ENCODE measurements at places on chromosomes 11 and 22.

GRCh38 chr11:726278-727220 is 20.5 kb downstream of the EPS8L2 start:
- no peak for DNase-seq

DNA sequence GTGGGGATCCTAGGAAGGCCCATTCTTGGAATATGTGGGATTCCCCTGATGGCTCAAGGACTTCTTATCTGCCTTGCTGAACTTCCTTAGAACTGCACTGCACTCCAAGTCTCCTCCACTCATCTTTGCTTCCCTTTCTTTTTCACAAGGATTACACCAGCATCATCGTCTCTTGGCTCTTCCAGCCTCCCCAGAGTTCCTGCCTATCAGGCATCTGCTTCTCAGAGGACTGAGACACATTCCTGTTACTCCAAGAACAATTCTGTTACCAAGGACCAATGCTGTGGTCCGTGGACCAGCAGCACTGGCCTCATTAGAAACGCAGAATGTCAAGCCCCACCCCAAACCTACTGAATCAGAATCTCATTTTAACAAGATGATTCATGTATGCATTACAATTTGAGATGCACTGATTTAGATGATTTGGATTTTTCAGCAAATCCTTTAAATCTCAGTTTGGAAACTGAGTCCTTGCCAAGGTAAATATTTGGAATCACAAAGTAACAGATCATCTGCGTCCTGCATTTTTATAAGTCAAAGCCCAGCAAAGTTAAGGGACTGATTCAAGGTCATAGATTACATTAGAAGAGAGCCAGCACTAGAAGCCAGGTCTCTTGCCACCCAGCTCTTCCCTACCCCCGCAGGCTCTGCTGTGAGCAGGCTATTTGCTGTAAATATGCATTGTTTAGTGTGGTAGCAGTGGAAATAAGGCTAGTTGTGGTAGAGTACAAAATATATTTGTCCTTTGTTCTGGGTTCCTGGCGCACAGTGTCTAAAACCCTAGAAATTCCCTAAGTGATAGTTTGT is 110.9 kb downstream of the SWAP70 start:
- DNase-seq, result no peak

DNA sequence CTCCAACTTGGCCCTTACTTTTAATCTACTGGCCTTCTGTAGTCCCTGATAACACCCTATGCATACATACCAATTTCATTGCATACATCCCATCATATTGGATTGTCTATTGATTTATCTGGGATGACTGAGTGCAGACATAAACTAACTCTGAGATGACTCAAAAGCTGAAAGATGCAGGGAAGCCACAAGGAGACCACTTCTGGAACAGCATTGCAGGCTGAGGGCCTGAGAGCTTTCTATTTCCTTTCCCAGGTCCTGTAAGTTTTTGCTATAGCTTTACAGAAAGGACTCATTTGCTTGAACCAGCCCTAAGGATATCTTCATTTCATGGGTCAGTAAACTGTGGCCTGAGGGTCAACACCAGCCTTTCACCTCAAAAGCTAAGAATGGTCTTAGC is 15.1 kb upstream of the SPON1 start:
- no peak for DNase-seq

DNA sequence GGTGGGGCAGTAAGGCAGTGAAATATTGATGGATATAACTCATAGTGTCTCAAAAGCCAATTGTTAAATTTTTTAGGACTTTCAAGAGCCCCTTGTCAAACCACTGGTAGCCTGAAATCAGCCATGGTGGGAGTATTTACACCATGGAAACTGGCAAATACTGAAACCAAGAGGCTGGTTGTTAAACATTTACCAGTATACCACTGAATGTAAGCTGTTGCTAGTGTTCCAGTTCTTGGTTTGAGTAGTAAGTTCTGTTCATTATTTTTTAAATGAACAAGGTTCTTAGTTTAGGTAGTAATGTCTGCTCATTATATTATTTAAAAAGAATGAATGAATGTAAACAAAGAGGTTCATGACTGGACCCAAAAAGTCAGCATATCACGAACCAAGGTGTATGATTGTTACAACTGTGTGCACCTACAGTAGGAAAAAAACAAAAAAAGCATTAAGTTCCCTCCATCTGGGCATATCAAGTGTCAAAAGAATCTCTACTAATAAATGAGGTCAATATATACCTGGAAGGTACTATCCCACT is 4.5 kb upstream of the EIF3F start:
- no peak for DNase-seq

DNA sequence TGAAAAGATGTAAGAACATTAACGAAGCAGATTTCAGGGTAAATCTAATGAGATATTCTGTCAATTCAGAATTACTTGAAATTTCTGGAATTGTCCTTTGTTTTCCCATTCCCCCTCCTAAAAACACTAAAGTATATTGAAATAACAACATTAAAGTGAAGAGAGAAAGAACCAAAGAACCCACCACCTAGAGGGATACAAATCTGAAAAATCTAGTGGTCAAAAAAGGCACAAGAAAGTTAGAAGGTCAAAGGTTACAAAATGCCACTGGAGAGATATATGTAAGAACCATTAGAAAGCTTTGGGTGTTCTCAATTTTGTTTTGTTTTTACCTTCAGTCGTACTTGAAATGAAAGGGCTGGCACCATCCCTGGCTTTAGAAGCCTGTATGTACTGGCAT is 57.9 kb downstream of the DENND5A start:
- DNase-seq, result no peak

DNA sequence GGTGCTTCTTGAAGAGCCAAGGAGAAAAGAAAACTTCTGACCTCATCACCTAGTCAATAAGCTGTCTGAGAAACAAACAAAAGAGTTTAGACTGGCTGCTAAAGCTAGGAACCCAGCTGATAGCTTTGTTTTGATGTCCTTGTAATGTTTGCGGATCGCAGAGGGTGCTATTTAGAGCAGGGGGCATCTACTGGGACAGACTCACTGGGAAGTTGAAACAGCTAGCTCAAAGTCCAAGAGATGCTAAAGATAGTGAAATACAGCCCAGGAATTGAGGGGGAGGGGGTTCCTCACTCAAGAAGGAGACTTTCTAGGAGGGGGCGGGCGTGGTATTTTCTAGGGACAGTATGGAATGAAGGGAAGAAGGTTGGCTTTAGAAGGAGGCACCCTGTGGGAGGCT is 18.9 kb downstream of the ZBTB16 start:
- no peak for DNase-seq

DNA sequence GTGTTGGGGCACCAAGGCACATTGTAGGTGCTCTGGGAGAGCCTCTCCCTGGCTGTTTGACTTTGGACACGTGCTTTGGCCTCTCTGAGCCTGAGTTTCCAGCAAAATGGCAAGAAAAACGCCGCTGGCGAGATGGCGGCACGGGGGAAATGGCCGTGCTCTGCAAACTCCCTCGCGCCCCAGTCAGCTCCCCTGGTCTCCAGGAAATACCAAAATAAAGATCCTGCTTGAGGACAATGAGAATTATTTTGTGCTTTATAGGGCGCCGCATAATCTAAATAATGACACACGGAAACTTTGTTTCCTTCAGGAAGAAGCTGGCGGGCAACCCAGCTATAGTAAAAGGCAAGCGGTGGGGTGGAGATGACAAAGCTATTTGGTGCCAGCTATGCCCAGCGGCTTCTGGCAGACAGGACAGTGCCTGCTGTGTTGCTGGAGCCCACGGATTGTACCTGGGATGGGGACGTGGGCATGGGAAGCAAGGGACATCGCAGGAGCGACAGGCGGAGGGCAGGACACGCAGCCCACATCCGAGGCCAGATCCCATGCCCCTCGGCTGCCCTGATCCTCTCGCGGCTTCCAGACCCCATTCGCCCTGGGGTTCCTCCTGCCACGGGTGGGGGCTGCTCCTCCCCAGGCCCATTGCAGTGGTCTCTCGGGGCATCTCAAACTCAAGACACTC is 26.3 kb upstream of the RFPL3 start:
- no peak for DNase-seq

GRCh38 chr22:17093081-17093480 is 8.3 kb downstream of the IL17RA start:
- no peak for DNase-seq

- DNase-seq, result no peak
Observed at GRCh38 chr22:44382116-44383038, 69.6 kb upstream of the SHISAL1 start.

GRCh38 chr11:99979042-99979441 is 708.0 kb upstream of the ARHGAP42 start:
- no peak for DNase-seq

- no peak for DNase-seq
Observed at GRCh38 chr11:12949453-12949852, 59.7 kb upstream of the RASSF10 start.

DNA sequence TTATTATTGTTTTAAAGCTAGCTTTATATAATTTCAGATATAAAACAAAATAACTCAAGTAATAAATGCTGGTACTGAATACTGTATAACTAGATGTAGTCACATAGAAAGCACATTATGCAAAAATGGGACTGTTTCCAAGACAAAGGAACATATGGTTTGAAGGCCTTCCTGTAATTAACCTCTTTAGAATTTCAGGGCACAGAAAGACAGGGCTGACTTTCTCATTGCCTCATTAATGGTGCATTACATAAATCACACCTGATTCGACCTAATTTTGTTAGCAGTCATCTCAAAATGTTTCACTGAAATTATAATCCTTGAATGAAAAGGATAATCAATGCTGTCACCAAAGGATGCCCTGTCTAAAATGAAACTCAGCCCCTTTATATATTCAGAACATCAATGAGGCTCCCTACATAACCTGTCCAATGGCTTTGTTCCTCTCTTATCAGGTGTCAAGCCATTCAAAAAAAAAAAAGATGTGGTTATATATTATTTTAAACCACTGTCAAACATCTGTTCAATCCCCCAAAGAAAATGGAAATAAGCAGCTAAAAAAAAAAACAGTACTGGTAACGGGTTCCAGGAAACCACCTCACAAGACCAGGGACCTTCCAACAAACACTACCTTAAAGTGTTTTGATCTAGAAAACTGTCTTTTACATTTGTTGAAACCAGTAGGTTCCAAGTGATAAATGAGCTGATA is 77.4 kb downstream of the FAM168A start:
- no peak for DNase-seq

DNA sequence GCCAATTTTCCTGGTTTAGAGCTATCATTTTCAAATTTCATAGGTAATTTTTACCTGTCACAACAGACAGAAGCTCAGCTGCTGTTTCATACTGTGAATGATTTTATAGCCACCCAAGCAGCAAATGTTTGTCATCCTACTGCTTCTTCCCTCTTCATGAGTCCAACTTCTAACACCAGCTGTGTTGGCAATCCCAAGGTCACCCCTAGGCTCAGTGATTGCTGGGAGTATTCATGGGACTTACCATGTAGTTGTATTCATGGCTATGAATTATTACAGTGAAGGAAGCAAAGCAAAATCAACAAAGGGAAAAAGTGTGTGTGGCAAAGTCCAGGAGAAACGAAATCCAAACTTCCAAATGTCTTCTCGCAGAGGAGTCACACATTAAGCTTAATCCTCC is 28.5 kb downstream of the CUL5 start:
- no peak for DNase-seq

DNA sequence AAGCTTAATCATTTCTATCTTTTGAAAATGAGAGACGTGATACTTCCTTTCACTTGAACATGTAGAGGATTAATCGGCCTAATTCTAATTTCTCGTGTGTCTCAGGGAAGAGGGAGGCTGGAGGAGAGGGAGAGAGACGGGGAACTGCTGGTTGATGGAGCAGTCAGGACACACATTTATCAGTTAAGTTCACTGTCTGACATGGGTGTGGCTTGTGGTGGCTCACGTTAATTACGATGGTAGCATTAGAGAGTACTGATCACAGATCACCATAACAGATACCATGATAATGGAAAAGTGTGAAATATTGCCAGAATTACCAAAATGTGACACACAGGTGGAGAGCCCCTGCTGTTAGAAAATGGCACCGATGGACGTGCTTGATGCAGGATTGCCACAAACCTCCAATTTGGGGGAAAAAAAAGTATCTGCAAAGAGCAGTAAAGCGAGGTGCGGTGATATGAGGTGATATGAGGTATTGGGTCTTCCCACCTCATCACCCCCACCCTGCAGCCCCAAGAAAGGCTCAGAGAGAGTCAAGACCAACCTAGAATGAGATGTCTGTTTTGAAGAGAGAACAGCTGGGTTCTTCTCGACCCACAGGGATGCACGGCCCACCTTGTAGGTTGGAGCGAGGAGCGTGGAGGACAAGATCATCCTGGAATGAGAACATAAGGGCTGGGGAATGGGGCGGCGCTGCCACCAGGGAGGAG is 19.7 kb downstream of the ZBED4 start:
- DNase-seq, result no peak

GRCh38 chr11:124080327-124081001 is 34.8 kb upstream of the VWA5A start:
- no peak for DNase-seq

- no peak for DNase-seq
Observed at GRCh38 chr22:35921777-35922176, 106.8 kb downstream of the RBFOX2 start.

DNA sequence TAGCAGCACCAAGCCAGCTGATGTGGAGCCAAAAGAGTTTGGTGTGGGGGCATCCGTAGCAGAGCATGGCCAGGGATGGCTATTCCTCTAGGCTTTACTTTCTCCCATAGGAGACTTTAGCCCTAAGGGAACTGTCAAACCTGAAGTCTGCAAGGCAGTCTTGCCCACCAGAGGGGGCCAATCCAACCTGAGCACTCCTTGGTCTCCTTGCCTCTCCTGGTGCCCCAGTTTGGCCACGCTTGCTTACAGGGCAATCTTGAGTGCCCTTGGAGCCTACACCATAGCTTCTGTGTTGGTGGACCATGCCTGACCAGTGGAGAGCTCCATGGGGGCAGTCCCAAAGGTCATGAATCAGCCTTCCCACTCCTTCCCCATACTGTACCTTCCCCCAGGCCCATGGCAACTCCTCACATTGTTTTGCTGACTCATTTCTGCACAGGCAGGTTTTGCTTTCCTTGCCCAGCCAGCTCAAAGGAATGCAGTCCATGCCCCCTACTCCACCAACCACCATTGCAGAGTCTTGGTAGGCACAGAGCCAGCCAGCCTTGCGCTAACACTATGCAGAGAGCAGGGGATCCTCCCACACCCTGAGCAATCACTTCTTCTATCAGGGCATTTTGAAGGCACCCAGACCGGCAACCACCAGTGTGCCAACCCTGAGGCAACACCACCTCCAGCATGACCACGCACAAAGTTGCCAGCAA is 1421.2 kb upstream of the RAG2 start:
- DNase-seq, result no peak

DNA sequence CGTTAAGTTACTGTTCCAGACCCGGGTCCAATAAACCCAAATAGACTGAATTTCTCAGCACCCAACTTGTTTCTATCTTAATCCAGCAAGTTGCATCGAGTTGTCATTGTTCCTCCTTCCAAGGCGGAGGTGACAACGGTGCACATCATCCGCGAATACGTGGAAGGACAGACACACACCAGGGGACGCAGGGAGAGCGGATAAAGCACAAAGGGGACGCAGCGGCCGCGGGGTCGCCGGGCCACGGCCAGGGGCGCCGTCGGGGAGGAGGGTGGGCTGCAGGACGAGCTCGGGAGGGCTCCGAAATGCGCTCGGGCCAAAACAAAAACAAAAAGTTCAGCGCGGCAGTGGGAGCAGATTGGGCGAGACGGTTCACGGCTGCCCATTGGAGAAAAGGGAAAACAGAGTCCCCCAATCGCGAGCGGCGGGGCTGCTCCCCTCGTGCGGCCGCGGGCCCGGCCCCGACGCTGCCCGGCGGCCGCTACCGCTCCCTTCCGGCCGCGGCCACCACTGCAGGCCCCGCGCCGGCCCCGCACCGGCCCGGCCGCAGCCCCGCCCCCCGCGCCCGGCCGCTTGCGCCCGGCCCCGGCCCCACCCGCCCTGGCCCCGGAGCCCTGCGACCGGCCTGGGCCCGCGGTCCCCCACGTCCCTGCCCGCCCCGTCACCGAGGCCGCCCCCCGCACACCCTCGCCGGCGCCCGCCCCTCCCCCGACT is 518 bp downstream of the KMT5B start:
- peak; percentile 74 for DNase-seq

GRCh38 chr22:47196881-47197772 is 434.7 kb downstream of the TBC1D22A start:
- DNase-seq, result no peak
